CD4-positive, alpha-beta T cell (primary cell): ENCODE measurements at places on chromosomes 2 and 18.

DNA sequence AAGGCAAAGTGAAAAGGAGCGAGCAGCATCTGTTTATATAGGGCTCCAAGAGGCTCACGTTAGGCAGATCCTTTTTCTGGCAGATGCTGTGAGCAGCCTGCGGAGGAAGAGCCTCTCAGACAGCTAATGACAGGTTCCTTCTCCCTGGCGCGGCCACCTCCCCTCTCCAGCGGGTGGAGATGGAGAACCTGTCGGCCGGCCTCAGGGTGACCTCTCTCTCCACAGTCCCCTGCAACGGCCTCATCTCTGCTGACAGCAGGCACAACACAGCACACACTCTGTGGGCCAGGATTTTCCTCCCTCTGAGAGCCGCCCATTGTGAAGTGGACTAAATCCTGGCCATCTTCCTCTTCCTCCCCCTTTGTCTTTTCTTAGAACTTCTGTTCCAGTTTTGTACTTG, 119.8 kb downstream of the PRKCE start:
- no peak for DNase-seq

GRCh38 chr2:45441571-45441970, 169.5 kb downstream of the SRBD1 start:
- no peak for DNase-seq

DNA sequence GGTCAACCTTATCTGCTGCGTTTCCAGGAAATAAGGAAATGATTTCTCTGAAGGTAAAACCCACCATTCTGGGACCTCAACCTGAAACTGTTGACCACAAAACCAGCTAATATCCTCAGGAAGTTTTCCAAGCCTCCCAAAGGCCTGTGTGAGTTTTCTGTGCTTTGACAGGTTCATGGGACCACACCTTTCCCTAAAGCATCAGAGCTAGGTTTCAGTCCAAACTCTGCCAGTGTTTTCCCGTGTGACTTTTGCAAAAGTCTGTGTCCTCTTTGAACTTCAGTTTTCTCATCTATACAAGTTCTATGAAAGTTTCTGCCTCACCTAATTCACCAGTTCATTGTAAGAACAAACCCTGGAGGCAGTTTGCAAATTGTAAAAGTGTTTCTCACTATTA, 39.8 kb downstream of the VSNL1 start:
- no peak for DNase-seq

GRCh38 chr2:125216321-125216720, 1191.2 kb downstream of the CNTNAP5 start:
- no peak for DNase-seq

GRCh38 chr2:96857667-96858372, at the start of gene ANKRD39:
Gene ANKRD39, minus strand, starts transcription at chr2:96858016. Its CDS starts 29 bp downstream, at chr2:96857987.
- peak; percentile 98 for DNase-seq

DNA sequence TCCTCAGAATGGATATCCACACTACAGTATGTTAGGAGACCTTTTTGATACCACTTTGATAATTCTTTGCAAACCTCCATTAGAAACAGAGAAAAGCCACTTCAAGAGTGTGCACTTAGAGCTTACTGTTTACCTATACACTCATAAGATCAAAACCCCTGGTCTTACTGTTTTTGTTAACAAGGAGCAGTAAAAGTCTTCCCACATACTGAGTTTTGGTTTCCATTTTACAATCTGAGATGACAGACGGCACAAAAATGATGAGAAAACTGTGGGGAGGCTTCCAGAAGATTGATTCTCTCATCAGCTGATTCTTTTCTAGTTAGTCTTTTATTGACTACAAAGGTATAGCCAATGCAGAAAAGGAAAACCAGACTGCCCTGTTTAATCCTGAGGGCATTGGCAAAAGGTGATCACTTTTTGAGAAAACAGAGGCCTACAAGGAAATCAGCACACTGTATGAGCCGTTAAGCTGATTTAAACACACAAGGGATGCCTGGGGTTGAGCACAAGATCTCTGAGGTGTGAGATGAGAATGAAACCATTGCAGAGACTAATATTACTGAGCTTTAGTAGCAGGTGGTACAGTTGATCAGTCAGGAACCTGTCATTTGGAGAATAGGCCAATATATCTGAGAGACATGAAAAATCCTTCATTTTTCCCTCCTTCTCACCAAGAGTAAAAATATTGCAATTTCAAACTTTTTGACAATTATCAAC, 368.6 kb downstream of the GRB14 start:
- DNase-seq = no peak

DNA sequence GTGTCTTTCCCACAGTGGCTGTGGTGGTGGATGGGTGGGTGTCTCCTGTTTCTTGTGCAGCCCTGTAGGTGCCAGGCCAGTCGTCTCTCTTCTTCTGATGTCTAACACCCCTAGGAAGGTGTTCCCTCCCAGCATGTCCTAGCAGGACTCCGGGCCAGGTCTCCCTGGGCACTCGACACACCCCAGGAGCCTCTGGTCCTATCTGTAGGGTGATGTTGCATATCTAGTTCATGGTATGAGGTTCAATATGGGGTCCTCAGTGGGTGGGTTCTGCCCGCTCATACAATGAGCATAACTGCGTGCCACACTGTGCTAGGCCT, 14.4 kb downstream of the NGEF start:
- no peak for DNase-seq

GRCh38 chr2:168717790-168718502, 84.5 kb upstream of the NOSTRIN start:
- no peak for DNase-seq

GRCh38 chr2:17830053-17831034, 14.1 kb downstream of the MSGN1 start:
- peak; percentile 45 for DNase-seq

- no peak for DNase-seq
Measured at GRCh38 chr2:14094592-14094991, 537.9 kb upstream of the LRATD1 start.

- DNase-seq = no peak
Measured at GRCh38 chr2:239116456-239117246, 268.8 kb downstream of the TWIST2 start.

GRCh38 chr2:47155091-47155876, at the start of gene STPG4:
Gene STPG4, minus strand, starts transcription at chr2:47155308. Its CDS starts 57 bp downstream, at chr2:47155251.
- DNase-seq = no peak

DNA sequence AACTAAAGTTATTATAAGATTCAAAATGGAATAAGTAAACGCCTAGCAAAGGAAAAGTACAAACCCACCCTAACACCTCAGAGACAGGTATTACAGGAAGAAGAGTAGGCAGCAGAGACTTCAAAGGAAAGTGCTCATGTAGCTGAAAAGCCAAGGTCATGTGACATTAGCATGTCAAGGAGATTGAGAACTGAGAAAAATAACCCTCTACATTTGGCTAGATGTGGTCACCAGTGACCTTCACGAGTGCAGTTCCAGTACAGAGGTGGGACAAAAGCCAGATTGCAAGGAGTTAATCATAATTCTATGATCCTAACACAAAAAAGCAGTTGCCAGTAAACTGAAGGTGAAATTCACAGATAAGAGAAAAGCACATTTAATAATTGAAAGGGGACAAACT, 252.7 kb downstream of the ZEB2 start:
- DNase-seq = no peak

GRCh38 chr2:207254591-207255464, 89.1 kb upstream of the KLF7 start:
- no peak for DNase-seq

DNA sequence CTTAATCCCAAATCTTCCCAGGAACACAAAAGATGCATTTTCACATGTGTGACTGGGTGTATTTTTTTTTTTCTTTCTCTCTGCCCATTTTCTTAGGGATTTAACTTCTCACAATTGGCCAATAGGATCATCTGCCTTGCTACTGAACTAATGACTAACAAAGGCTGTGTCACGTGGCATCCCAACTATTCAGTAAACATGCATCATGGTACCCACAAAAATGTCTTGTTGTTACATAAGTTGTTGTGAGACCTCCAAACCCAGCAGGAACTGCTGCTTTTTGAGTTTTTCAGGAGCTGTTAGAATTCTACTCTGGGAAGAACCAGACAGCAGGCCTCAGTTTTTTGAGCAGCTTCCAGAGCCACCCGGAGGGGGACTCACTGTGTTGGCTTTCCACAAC, 31.9 kb downstream of the GAD1 start:
- no peak for DNase-seq

GRCh38 chr2:45595721-45596435, 15.2 kb downstream of the SRBD1 start:
- DNase-seq = no peak

- DNase-seq = no peak
Measured at GRCh38 chr18:73891572-73892421, 255.8 kb downstream of the FBXO15 start.

GRCh38 chr18:48104705-48105104, 174.2 kb upstream of the SMAD2 start:
- no peak for DNase-seq

DNA sequence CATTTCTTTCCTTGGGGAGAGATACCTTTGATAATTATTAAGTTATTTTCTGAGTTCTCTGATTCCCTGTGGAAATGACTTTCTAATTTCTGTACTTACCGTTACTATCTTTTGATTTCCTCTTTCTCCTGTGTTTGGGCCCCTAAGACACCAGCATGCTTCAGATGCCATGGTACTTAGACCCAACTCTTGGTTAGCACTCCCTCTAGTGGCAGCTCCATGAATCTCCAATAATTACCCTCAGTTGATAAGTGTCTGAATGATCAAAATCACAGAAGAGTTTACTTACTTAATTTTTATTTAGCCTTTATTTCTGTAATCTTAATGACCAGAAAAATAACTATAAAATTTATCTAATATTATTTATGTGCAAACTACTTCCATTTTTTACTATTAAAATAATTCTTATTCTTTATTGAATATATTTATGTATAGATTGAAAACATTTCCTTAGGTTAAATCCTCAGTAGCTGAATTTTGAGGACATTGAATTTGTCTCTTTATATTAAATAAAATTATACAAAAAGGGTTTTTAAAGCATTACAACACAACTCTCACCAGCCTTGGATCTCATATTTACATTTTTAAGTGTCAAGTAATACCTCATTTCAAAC, 300.4 kb downstream of the KCNS3 start:
- DNase-seq = no peak

DNA sequence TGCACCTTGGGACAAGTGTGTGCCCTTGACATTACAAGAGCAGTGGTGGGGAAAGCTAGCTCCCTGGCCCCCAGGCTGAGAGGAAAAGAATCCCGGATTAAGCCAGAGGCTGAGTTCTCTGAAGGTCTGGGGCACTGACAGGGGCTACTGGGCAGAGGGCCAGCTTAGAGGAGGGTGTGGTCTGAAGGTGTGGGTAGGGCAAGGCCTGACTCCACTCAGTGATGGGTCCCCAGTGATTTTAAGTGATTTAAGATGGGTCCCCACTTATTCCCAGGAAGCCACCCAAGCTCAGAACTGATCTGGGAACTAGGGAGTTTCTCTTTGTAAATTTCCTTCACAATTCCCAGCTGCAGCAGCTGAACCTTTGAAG, 8.8 kb downstream of the TMEM37 start:
- no peak for DNase-seq

- DNase-seq = no peak
Measured at GRCh38 chr2:127047054-127047453, 59.9 kb downstream of the BIN1 start.

DNA sequence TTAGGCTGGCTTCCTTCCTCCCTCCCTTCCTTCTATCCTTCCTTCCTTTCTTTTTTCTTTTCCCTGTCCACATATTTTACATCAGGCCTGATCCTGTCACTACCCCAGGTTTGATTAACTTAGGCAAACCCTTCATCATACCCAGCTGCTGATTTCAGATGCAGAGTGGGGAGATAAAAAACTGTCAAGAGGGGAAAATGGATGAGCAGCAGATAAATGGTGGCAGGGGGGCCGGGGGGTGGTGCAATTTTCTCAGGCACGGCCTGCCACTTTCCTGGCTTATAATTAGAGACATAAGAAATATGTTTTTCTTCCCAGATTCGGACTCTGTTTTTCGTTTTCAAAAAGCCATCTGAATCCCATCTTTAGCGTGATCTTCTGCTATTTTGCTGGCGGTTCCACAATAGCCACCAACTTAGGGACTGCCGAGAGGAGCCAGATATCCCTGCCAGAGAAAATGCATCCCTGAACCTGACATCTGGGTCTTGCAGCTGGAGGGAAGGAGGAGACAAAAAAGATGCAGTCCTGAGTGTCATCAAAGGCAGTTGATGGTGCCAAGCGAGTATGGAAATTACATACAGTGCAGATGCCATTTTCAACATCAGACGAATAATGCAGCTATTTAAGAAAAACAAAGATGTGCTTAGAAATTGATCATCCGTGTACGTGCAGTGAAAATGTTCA, 49.9 kb downstream of the CXCR4 start:
- no peak for DNase-seq

GRCh38 chr2:227819398-227819697, 5.7 kb downstream of the CCL20 start:
- DNase-seq = no peak

GRCh38 chr18:55654986-55655385, 67.0 kb upstream of the TCF4 start:
- no peak for DNase-seq

- DNase-seq = no peak
Measured at GRCh38 chr18:45413180-45413836, 202.0 kb upstream of the SLC14A2 start.

DNA sequence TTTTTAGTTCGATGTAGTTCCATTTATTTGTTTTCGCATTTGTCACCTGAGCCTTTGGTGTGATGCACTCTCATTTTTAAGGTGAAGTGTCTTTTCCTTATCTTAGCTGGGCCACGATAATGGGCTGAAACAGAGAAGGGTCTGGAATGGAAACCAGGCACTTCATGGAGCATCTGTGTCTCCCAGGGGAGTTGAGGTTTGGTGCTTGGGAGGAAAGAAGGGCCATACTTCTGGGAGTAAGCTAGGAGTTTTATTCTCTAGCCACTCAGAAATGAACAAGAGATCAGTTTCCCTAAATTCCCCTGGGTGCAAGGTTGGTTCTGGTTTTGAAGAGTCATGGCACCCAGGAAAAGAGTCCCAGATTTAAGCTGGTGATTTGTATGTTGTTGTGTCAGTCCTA, 179.4 kb upstream of the CXCR4 start:
- no peak for DNase-seq

GRCh38 chr2:8193686-8194615, 487.9 kb upstream of the ID2 start:
- no peak for DNase-seq

DNA sequence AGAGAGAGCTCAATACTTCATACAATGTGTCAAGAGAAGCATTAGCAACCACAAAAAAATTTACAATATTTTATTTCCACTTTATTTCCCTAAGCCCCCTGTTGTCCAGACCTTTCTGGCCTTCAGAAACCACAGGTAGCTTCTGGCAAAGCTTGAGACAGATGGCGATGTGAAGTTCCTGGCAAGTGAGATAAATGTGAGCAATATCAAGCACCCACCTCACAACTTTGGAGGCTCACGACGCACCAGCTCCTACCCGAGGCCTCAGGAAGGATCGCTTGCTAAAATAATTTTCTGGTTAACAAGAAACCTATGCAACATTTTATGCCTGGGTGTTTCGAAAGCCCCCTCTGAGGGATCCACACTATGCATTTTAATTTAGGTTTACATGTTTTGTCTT, 158.1 kb upstream of the CHAC2 start:
- DNase-seq = no peak

DNA sequence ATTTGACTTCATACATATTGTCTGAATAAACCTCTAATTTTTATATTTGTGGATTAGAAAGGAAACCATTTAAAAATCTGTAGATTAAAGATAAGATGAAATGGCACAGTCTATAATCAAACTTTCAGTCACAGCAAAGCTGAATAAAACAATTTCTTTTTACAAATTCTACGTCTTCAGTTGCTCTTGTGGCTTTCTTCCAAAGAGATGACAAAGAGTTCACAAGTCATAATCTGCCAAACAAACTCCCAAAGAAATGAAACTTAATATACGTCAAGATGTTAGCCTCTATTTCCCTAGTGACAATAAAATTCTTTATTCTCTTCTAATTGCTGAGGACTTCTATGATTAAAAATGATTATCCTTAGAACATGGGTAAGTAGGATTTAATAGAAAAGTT, 66.3 kb downstream of the FIGN start:
- DNase-seq = no peak
